ENCODE measurements at places on chromosomes 11 and 22.
A peak's percentile ranks its signal among the peaks of the same experiment; 100 is the strongest.

DNA sequence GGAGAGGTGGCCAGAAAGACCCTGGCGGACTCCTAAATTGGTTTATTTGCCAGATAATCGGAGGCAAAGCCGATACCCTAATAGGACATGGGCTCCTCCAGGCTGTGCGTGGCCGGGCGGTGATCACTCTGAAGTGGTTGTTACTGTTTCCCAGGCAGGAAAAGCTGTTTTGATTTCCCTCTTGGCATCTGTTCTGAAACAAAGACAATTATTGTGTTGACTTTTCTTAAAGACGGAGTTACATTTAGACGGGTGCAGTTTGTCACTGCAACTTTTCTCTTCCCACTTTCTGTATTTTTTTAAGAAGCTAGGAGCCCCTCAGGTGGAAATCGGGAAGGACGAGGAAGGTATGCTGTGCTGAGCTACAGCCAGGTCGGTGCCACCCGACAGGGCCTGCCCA is 1288.4 kb downstream of the BRD1 start:
- DNase-seq = no peak

GRCh38 chr22:27004434-27004833 is 347.0 kb downstream of the MIAT start:
- no peak for DNase-seq

- no peak for DNase-seq
Measured at GRCh38 chr11:134863294-134863693, 451.3 kb upstream of the B3GAT1 start.

GRCh38 chr11:69035946-69036340 is 12.8 kb upstream of the TPCN2 start:
- no peak for DNase-seq

- no peak for DNase-seq
Measured at GRCh38 chr22:30662040-30662439, 5.6 kb downstream of the DUSP18 start.

DNA sequence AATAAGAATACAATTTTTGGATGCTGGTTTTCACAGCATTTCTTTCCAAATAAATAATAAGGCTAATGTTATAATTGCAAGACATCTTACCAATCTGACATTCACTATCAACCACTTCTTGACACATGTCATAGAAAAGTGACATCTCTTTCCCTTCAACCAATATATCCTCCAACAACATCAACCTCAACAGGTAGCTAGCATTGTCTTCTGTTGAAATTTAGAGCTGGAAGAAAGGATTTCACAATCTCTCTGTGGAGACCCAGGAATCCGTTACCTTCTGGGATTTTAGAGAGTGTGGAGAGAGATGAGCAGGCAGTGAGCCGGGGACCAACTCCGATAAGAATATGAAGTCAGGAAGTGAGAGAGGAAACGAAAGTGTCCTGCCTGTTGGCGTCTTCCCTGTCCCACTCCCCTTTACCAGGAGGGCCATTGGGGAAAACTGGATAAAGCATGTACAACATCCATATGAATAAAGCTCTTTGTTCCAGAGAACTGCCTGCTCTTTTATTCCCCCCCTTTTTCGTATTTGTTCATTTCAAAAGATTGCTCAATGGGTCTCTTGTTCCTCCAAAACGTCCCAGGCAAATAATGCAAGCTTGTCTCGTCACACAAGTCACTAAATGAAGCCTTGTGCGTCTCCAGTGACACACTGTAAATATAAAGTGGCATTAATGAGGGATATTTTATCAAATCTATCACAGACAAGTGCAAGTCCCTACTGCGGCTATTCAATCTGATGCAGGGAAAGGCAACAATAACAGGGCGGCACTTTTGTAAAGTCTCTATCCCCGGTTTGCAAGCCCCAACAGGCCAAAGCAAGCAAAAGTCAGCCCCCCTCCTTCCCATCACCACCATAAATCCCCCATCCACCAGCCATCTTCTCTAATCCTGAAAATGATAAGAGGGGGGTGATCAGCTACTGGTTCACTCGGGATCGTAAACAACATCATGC is 3.4 kb downstream of the CADM1 start:
- DNase-seq = no peak

- DNase-seq = no peak
Measured at GRCh38 chr11:75078233-75078632, 18.4 kb downstream of the OR2AT4 start.

- DNase-seq = no peak
Measured at GRCh38 chr11:134246678-134247077, 6.5 kb downstream of the THYN1 start.

DNA sequence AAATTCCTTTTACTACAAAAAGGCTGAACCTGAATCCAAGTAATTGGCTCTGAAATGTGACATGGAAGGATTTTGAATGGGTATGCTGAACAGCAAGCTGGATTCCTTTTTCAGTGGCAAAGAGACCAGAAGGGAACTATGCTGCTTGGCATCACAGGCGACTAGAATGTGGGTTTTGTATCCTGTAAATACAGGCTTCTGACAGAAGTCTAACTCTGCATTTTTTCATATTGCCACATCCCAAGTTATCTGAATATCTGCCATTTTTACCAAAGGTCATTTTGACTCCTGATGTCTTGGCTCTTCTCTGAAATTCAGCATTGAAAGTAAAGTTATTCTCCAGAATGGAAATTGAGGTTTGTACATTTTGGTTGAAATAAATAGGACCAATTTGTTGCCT is 145.7 kb downstream of the ARHGAP42 start:
- DNase-seq = no peak

GRCh38 chr11:60951904-60952741 is at the start of gene SLC15A3:
Gene SLC15A3, minus strand, starts transcription at chr11:60952176. Its CDS starts 625 bp downstream, at chr11:60951551.
- no peak for DNase-seq

DNA sequence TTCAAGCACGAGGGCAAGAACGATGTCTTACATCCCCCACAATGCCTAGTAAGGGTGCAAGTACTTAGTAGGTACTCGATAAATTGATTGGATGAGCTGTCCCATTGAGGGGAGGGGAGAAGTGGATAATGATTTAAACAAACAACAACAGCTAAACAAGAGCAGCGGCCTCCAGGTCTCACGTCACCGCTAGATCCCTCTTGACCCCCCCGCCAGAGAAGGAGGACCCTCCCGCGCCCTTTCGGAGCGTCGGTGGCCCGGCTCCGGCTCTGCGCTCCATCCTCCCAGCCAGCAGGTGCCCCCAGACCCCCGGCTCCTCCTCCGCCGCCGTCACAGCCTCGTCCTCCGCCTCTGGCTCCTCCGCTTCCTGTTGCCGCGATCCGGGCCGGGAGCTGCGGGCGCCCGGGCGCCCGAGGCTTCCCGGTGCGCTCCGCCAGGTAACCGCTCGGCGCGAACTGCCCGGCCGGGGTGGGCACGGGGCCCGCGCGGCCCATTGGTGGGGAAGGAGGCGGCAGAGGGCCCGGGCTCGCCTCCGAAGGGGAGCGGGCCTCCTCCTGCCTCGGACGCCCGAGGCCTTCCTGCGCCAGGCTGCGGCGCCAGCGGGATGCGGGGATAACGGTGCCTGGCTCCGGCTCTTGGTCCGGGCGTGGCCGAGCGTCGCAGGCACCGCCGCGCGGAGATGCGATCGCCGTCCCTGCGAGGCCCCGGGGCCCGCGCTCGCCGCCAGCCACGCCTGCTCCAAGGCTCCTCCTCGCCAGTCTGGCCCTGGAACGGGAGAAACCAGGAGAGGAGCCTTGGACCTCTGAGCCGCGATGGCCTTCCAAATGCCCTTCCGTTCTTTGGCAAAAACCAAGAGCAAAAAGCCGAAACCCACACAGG is at the start of gene TLCD5:
TLCD5 (plus strand) TSS at position 368 of the 879 bp plus-strand sequence. CDS start 2,143 bp downstream, outside the sequence.
- DNase-seq = no peak

DNA sequence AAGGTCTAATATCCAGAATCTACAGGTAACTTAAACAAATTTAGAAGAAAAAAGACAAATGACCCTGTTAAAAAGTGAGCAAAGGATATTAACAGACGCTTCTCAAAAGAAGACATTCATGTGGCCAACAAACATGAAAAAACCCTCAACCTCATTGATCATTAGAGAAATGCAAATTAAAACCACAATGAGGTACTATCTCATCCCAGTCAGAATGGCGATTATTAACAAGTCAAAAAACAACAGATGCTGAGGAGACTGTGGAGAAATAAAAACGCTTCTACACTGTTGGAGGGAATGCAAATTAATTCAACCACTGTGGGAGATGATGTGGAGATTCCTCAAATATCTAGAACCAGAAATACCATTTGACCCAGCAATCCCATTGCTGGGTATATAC is 67.2 kb downstream of the SLC17A6 start:
- DNase-seq = no peak

DNA sequence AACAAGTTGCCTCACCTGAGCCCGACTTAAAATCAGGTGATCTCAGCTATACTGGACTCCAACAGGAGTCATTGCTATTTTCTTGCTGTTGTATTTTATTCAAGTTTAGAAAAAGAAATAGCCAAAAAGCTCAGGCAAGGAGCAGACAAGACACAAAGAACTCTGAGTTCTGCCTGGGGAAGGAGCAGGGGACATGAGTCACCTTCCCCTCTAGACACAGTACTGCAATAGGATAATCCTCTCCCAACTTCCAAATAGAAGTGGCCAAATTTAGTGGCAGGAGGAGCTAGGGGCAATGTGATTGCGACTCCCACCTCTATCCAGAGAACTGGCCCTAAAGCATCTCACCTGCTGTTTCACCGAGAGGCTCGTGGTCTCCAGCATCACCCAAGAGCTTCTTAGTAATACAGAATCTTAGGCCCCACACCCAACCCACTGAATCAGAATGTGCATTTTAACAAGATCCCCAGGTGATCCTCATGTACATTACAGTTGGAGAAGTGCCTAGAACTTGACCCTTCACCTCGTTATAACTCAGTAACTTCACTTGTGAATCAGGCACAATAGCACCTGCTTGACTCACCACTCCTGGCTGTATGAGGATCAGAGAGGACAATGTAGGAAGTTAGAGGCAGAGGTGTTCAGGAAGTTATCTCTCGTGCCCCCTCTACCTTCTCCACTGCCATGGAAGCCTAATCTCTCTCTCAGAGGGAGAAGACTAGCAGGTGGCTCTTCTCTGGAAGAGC is 56.8 kb upstream of the FBXO3 start:
- no peak for DNase-seq

DNA sequence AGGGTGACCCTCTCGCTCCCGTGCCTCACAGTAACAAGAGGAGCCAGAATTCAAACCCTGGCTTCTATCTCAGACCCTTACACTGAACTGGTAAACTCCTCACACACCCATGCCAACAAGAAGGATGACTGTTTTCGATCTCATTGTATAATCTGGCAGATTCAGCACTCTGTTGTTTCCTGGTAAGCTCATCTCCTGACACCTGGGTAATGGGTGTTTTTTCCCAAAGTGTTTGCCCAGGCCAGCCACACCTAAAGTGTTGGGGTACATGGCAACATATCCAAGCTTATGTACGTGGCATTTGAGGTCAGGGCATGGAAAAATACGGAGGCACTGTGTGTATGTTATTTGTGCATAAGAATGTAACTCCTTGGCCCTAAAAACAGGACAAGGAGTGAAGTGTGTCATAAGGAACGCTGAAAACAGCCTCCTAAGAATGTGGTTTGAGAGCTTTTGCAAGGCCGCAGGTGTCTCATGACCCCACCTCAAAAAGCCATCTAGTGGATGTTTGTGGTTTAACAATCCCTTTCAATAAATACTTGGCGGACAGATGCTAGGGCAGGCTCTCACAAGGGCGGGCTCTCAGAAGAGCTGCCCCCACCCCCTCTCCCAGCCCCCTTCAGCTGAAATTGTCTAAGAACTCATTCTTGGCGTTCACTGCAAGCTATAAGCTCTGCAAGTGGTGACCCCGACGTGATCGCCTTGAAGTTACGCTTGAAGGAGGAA is at the start of gene MS4A15:
MS4A15 (plus strand) TSS at position 561 of the 726 bp plus-strand sequence. CDS start 6,867 bp downstream, outside the sequence.
- no peak for DNase-seq

DNA sequence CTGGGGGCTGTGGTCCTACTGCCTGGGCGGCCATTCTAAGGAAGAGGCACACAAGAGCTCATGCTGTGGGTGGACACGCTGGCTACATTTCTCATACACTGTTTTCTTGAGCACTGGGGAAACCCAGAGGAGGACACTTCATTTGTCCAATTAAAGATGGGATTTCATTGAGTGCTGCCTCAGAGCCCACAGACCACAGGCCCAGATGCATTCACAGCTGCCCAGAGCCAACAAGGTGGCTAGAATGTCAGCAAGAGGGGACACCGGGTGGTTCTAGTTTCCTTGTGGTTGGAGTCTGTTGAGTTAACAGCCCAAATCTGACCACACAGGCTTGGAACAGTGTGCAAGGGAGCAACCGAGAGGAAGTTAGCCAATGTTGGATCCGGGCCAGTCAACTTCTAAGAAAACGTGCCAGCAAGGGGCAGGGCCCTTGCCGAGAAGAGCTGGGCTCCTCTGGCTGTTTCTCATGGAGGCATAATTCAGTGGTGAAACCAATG is 35.0 kb upstream of the SORL1 start:
- DNase-seq = peak; percentile 11

GRCh38 chr11:99614352-99614751 is 593.6 kb downstream of the CNTN5 start:
- DNase-seq = no peak

- DNase-seq = no peak
Measured at GRCh38 chr11:68424101-68424632, 36.4 kb upstream of the PPP6R3 start.

DNA sequence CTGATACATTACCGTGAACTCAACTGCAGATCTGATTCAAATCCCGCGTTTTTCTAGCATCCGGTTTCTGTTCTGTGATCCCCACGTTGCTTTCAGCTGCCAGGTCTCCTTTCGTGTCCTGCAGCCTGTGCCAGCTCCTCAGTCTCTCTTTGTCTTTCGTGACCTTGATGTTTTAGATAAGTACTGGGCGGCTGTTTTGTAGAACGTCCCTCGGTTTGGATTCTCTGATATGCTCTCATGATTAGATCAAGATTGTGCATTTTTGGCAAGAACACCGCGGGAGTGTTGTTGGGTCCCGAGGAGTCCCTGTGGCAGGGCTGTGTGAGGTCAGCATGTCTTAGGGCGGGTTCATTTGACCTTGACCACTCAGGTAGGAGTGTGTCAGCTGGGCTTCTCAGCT is 38.6 kb downstream of the KCNQ1 start:
- DNase-seq = no peak

GRCh38 chr11:134486704-134487103 is 74.7 kb upstream of the B3GAT1 start:
- no peak for DNase-seq

- DNase-seq = no peak
Measured at GRCh38 chr22:40022536-40023240, 27.9 kb downstream of the FAM83F start.

- no peak for DNase-seq
Measured at GRCh38 chr11:33994937-33995336, 56.6 kb upstream of the CAPRIN1 start.

DNA sequence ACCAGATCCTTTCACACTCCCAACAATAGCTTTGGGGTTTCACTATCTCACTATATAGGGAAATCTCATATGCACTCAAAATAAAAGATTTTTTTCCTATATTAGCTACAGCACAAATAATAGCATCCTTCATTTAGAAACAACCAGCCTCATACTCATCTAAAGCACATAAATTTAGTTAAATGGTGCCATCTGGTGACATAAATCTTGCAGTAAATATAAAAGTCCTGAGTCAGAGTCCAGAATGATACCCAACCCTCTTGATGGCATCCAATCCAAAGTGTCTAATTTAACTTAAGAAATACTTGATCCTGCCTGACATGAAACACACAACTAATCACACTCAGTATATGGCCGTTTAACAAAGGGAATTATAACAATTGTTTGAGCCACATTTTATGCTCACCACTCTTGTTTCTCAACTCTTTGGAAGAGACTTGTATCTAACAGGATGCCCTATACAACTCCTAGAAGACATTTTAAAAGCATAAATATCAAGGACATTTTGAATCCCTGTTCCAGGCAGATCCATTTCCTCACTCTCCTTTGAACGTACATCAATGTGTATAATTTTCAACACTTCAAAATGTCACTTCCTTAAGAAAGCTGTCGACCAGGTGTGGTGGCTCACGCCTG is 36.2 kb downstream of the DLG2 start:
- DNase-seq = no peak

GRCh38 chr11:68481579-68482240 is 21.2 kb downstream of the PPP6R3 start:
- DNase-seq = no peak
